ENCODE measurements at places on chromosomes 7 and 10.

DNA sequence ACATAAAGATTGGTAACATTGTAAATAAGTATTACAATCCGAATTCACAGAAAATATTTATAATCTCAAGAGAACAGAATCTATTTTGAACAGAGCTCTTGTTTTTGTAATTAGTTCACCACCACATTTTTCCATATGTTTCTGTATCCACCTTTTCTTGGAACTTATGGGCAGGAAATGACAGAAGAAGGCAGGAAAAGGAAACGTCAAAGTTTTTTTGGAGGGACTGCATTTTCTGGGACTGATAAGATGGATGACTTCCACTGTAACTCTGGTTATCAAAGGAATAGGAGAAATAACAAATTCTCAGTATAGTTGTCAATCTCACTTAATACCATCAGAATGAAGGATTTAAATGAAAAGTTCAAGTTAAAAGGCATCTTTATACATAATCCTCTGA is 75.1 kb upstream of the SMNDC1 start:
- DNase-seq, result no peak

DNA sequence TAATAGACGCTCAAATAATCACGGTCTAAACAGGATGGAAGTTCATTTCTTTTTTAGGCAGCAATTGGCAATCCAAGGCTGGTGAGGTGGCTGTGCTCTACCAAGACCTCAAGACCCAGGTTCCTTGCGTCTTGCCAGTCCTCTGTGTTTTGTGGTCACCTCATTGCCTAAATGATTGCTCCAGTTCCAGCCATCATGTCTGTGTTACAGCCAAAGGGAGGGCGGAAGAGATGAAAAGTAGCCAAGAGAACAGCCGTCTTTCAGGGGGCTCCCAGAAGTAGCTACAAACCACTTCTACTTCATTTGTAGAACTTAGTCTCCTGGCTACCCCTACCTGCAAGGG is 19.2 kb upstream of the C10orf67 start:
- DNase-seq, result no peak

DNA sequence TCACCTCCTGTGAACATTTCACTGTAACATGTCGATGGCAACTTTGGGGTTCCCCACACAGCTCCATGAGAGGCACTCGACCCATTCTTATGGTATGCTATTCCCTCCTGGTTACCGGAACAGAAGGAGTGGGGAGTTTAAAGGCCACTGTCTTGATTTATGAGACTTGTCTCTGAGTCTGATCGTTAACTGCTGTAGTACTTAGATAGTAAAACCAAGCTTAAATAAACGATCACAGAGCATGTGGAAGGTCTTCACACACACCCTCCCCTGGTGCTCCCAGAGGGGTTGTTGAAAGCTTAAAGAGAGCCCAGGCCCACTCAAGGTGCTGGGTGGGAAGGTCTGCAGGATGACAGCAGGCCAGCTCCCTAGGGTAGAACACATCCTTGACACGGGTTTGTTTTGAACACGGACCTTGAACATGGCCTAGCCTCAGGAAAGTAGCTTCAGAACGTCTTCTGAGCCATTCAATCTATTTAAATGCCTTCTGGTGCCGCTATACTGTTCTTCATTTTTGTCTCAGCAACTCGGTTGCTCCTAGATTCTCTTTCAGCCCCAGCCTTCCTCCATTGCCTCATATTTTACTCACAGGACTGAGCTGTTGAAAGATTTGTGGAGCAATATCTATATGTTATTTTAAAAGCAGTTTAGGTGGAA is 335.3 kb downstream of the FGFR2 start:
- DNase-seq, result no peak

GRCh38 chr7:107661081-107661864 is 645 bp downstream of the SLC26A4 start:
- no peak for DNase-seq

DNA sequence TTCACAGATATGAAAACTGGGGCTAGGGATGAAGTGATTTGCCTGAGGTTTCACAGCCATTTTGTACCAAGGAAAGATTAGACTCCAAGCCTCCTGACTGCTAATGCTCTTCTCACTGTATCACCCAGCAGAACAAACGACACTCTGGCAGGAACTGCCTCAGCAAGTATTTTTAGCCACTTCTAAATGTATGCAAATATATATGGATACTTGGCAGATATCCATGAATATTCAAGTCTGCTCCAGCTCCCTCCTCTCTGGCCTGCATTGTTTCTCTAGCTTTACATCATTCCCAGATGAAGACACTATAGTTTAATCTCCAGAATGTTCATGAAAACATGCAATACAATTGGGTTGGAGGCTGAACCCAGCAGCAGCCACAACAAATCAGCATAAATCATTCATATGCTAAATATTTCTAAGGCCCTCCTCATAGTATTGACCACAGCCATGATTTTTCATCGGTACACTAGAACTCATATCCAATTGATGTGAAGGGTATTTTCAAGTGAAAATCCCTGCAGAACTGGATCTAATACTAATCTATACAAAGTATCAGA is 65.5 kb downstream of the HPSE2 start:
- DNase-seq, result no peak

DNA sequence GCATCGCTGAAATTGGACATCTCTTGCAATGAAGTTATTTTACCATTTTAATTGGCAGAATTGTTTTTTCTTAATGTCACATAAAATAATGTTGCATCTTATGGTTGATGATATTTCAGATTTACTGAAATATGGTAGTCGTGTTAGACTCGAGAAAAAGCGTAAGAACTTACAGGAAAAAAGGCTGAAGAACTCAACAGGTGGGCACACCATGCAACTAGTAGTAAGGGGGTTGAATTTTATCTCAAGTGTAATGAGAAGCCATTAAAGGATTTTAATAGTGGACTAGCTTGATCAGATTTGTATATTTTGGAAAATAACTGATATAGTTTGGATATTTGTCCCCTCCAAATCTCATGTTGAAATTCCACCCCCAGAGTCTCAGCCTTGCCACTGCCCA is 41.1 kb downstream of the MSRB2 start:
- DNase-seq, result no peak

GRCh38 chr7:142754681-142755575 is 5.7 kb downstream of the PRSS1 start:
- DNase-seq, result no peak

GRCh38 chr10:133019191-133019590 is 68.5 kb upstream of the ADGRA1 start:
- no peak for DNase-seq

DNA sequence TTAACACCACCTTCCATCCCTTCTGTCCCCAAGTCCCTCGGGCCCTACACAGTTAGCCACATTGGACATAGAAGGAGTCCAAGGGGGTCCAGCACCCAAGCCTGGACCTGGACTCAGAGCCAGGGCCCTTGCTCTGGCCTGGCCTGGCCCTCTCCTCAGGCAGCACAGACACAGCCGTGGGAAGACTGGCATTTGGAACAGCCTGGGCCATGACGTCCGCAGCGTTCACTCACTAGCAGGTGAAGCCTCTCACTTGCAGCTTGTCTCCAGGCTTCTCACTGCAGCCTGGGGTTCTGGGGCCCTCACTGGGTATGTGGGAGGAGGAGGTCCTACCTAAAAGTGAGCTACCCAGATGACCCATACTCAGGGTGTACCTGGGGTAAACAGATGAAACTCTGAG is 33.7 kb upstream of the AQP1 start:
- no peak for DNase-seq

DNA sequence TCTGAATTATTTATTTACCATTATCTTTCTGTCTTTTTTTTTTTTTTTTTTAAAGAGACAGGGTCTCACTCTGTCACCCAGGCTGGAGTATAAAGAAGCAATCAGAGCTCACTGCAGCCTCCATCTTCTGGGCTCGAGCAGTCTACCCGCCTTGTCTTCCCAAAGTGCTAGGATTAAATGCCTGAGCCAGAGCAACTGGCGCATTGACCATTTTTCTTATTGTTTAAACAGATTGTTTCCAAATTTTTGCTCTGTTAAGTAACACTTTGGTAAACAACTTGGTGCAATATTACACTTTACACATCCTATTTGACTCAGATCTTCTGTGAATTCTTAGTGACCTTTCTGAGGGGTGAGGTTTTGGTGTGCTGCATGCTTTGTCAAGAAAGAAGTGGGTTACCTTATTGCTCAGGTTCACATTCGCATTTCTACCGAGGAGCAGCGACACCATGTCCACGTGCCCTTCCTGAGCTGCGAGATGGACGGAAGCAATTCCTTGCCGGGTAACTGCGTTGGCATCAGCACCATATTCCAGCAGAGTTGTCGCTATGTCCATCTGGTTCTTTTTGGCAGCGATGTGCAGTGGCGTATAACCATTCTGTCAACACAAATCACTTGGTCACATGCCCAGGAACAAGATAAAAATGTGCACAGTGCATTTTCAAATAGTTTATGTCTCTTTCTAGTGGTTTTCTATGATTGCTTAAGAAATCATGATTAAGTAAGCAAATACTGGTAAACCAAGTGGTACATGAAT is 203.2 kb downstream of the ANK3 start:
- no peak for DNase-seq

DNA sequence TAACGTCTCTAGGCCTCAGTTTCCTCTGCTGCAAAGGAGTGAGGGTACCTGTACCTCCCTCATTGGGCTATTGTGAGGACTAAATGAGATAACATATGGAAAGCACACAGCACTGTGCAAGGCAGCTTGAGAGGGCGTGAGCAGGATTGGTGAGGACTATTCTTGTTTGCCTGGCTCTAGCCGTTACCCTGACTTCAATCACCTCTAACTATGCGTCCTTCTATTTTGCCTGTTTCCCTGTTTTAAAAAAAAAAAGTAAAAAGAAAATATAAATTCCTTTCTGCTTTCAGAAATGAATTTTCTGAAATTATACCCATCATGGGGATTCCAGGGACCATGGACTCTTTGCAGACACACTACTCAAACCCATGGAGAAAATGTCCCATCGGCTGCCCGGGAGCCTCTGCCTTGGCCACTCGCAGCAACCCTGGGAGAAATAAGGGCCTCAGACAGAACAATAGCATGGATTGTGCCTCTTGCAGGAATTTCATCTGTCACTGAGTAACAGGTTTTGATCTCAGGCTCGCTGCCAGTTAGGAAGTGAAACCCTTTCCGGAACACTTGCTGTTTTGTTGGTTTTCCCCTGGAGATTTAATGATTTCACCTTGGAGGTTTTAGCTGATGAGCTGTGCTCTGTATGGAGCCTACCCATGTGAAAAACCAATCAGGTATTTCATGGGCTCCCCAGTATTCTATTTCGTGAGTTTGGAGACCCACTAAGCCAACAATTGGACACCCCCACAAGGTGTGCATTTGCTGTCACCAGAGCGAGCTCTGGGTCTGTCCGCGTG is 55.6 kb downstream of the STEAP1B start:
- DNase-seq, result no peak

GRCh38 chr7:150719960-150720891 is 3.8 kb downstream of the GIMAP1 start:
- DNase-seq, result no peak

- DNase-seq, result no peak
Observed at GRCh38 chr10:122457934-122458333, 3.4 kb upstream of the HTRA1 start.

DNA sequence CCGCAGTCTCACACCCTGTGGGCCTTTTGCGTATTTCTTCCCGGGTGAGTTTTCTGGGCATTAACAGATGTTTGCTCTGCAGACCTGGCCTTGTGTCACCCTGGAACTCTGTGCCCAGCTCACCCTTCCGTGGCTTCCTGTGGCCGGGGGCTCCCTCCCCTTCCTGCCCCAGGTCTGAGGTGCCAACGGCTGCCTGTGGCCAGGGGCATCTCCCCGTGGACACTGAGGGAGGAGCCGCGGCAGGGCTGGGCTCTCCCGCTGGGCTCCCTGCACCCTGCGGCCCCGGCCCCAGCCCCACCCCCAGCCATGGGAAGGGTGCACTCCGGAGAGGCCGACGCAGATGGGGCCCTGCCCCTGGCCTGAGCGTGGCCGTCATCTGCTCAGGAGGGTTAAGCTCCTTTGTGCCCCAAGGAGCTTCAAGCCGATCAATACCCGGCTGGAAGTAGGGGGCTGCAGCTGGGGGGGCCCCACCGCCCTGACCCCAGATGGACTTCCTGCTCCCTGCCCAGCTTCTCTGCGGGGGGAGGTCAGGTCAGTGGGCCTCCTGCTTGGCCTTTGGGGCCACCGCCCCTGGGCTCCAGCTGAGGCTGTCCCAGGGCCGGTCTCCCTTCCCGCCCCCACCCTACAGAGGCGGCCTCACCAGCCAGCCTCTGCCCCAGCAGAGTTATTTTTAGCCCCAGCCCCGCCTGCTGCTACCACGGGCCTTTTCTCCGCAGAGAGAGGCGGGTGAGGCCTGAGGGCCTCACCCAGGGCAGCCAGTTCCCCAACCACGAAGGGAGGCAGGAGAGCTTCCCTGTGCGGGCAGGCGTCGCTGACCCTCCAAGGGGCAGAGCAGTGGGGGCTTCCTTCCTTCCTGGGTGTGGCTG is 24.2 kb downstream of the PWWP2B start:
- no peak for DNase-seq

DNA sequence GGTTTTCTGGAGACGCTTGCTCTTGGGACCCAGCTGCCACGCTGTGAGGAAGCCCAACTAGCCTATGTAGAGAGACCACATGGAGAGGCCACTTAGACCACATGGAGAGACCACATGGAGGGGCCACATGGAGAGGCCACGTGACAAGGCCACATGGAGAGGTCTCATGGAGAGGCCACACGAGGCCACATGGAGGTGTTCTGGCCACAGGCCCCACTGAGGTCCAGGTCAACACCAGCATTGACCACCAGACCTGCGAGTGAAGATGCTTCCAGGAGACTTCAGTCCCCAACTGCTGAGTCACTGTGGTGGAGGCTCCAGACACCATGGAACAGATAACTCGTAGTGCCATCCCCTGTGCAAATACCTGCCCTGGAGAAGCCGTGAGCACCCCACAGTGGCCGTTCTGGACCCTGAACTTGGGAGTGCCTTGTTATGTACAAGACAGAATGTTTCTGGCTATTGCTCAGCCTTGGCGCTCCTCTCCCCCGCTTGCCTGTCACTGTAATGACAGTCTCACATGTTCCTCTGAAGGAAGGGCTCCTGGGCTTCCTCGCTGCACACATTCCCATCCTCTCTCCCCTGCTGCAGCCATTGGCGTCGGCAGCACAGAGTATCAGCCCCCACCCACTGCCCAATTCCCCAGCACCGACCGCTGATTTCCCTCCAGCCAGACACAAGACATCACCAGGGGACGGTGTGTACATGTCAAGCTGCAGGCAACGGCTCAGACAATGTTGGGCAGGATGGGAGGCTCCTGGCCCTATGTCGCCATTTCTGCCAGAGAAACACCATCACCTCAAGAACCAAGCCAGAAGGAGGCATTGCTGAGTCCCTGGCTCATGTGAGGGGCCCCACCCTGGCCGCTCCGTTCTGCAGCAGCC is 49.0 kb upstream of the TNRC18 start:
- DNase-seq, result no peak

- DNase-seq, result no peak
Observed at GRCh38 chr7:1869452-1870130, 199.5 kb downstream of the ELFN1 start.

DNA sequence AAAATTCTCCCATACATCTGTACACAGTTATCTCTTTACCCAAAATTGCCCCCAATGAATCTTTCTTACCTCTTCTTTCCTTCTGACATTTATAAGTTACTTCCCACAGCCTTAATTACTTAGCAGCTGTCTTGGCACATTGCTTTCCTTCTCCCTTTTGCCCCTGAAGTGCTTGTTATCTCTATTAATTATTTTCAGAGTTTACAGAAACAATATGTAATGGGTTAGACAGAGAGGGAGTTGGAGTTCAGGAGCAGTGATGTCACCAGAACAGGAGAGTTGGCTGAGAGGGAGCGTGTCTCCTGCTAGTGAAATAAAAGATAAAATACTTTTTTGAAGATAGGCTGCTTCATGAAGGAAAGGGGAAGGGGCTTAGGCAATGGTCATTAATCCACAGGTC is 57.4 kb downstream of the ITGB8 start:
- DNase-seq, result no peak

Measured in caudate nucleus (tissue), 63 donors.